T-helper 2 cell treated with Interferon-gamma antibody and Interleukin-4, amounts not matched to agents 5 μg/mL and 100 μg/mL, for 36 hours (primary cell): ENCODE measurements at places on chromosomes 2 and 18.

DNA sequence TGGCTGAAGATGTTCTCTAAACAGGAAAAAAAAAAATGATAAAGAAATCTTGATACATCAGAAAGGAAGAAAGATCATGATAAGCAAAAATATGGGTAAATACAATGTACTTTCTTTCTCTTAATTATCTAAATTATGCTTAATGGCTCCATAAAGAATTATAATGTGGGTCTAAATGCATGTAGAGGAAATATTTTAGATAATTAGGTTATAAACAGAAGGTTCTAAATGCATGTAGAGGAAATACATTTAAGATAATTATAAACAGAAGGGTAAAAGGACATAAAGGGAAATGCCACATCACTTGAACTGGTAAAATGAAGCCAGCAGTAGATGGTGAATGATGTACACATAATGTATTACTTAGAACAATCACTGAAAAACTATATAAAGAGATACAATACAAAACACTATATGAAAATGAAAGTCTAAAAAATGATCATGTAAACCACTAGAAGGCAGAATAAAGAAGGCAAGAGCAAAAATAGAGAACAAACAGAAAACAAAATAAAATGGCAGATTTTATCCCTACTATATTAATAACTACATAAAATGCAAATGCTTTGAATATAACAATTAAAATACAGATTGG is 308.4 kb upstream of the CDH2 start:
- DNase-seq, result no peak

DNA sequence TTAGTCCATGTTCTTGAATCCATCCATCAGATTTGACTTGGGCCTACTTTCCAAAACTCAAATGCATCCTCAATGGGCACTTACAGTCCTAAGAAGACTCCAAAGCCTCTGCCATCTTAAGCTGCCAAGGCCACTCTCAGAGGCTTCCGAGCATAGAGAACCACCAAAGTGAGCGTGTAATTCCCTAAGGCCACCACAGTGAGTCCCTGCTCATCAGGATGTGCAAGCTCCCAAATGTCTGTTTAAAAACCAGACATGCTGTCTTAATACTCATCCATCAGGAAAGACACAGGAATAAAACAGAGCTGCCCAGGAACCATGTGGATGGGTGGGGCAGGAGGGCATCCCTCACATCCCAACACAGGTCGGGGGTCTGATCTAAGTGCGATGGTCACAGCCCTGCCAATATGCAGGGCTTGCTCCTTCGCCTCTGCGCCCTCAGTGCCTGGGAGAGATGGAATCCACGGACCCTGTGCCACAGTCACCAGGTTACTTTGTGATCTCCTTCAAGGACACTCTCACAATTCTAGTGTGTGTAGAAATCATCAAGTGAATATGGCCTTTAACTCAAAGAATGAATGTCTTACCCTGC is 80.4 kb downstream of the POLR1A start:
- no peak for DNase-seq

GRCh38 chr2:103327966-103328365 is 566.1 kb downstream of the TMEM182 start:
- DNase-seq, result no peak

DNA sequence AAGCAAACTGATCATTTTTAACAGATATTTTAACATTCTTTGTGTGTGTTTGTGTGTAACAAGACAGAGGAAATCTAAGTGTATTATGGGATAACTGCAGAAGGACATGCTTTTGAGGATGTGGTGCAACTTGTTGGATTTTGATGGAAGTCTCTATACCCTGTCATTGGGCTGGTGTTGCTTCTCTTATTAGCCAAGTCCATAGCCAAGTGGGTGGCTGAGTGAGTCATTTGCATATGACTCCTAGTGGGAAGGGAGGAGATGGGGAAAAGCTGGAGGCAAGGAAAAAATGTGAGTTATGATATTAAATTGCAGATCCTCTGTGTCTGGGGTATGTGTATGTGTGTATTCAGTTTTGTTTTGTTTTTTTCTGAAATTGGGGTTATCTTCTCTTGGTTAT is 879.9 kb downstream of the DCC start:
- DNase-seq, result no peak

DNA sequence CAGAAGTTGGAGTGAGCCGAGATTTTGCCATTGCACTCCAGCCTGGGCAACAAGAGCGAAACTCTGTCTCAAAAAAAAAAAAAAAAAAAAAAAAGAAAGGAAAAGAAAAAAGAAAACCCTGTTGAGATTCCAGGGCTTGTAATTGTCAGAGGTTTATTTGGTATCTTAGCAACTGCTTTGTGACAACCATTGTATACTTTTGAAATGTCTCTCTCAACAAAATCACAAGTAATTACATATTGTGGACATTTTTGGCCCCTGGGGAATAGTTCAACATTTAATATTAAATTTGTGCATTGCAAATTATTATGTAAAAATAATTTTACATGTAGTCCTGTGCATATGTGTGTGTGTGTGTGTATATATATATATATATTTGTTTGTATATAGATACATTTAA is 270.8 kb downstream of the GALNT13 start:
- DNase-seq, result no peak

DNA sequence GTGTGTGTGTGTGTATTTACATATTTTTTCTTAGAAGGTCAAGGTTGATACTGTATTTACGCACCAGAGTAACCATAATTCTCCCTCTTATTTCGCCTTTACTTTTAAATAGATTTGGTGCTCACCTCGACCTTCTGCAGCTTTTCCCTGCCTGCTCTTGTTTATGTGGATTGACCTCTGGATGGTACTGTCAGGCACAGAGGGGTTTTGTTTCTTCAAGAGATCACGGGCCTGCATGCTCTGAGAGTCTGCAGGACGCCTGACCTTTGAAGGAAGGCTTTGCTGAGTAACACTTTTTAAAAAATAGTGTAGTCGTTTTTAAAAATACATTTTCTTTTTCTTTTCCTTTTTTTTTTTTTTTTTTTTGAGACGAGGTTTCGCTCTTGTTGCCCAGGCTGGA is 18.1 kb upstream of the EFHD1 start:
- DNase-seq, result no peak

DNA sequence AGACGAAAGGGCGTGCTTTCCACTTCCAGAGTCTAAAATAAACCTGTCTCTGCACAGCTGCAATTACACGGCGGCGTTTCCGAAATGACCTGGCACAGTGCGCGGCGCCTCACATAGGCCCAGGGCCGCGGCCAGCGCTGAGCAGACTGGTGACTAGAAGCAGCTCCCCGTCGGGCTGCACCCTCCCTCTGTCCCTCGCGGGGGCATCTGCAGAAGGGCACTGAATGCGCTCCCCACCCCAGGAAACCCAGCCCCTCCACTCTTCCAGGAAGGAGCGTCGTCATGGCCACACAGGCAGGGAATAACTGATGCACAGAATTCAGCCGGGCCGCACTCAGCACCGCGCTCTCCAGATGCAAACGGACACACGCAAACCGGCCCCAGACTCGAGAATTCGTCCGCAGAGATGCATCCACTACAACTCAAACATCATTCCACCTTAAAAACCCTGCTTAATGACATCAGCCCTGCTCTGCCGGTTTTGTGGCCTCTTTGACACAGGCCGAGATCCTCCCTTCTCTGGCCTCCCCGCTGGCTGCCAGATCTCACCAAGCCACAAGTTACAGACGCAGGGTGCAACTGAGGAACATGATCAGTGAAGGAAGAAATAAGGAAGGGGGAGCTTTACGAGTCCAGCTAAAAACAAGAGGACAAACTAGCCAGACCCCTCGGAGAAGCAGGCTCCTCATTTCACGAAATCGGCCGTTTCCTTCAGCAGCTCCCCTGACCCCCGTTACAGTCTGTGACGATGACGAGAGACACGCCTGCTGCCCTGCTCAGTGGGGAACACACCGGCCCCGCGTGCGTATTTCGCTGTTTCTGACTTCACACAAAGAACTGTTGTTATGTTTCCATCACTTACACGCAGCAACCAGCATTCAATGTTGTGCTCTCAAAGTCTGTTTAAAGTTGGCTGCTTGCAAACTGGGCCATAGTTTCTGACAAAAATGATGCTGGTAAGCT is 40.2 kb downstream of the MBP start:
- DNase-seq, result no peak
